ENCODE measurements at places on chromosomes 12 and 14. TPM values are rescaled to one million over a fixed set of nuclear protein-coding genes. Genes with fewer than 3 reads are reported as not detected.

GRCh38 chr14:102195446-102195845 is 55.7 kb downstream of the WDR20 start:
- DNase-seq: no peak

GRCh38 chr12:8914716-8915526 is 612 bp downstream of the PHC1 start:
- peak; percentile 26 for DNase-seq

DNA sequence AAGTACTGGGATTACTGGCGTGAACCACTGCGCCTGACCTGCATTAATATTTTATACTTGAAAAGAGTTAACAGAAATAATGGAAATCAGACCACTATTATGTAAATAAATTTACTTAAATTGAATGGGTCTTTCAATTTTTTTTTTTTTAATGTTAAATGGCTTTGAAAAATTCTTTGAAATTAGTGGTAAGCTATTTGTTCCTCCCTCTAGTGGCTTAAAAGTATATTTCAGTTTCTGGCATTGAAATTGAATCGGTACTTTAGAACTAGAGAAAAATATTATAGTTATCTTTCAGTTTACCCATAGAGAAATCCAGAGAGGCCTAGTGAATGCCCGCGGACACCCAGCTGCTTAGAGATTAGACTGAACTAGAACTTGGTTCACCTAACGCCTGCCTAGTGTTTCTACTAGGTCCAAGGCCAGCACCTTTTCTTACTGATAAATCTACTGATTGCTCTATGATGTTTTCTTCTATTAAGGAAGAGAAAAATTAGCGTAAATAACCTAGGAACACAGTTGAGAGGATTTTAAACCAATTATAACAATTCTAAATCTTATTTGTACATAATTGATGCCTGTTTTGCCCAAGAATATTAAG is 106.5 kb downstream of the EML1 start:
- DNase-seq: peak; percentile 13

DNA sequence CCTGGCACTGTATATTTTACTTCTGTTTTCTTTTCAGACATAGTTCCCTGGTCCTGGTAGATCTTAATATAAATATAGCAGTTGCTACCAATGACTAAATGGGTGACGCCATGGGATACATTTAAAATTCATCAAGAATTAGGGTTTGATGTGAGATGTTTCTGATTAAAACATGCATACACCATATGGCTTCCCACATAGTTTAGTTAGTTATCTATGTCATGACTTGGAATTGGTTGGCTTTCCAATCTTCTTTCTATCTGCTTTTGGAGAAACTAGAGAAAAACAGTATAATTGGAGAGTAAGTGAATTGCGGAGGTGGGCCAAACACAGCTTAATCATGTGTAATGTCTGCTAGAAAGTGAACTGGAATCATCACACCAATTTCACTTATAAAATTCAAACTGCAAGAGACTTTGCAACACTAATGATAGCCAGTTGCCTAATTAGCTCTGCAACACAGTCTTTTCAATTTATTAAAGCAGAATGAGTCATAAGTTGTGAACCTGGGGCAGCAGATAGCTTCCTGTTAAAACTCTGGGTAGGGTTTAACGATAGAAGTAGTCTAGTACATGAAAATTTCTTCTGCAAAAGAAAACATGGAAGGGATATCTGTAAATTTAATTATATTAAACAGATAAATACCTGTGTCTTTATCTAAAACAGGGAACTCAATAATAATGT is 295.2 kb downstream of the SLC16A7 start:
- no peak for DNase-seq

- DNase-seq: peak; percentile 71
These were observed 30.4 kb downstream of the FRS2 start for GRCh38 chr12:69500631-69501030.

DNA sequence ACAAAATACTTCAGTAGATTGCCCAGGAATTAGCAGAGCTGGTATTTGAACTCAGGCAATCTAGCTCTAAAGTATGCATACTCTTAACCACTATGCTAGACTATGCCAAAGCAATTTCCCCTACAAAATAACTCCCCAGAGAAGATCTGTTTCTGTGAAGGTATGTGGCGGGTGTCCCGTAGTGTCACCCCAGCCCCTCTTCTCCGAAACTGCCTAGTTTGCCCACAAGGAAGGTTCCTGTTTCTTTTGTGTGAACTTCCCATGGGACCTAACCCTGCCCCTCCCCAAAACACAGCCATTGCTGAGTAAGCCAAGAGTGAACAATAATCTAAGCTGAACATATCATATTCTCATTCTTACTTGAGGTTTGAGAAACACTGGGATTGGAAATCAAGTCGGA is 15.5 kb upstream of the RAP1B start:
- DNase-seq: no peak

- no peak for DNase-seq
These were observed 115.7 kb downstream of the RFLNA start for GRCh38 chr12:124410354-124411175.

DNA sequence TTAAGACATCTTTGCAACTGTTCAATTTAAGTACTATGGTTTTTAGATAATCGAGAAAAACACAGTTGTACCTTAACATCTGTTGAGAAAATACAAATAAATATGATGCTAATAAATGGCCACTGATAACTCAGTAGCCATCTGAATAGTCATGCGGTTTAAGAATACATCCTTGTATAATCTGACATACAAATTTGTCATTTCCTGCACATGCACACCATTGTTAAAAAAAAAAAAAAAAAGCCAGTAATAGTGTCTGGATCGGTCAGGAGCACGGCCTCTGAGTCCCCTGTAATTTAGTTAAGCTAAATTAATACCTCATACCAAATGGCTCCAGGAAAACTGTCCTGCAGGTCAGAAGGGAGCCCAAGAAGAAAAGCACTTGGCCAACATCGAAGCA is 16.8 kb downstream of the RFC5 start:
- no peak for DNase-seq

- DNase-seq: no peak
These were observed 6.7 kb upstream of the CLEC7A start for GRCh38 chr12:10136637-10137205.

DNA sequence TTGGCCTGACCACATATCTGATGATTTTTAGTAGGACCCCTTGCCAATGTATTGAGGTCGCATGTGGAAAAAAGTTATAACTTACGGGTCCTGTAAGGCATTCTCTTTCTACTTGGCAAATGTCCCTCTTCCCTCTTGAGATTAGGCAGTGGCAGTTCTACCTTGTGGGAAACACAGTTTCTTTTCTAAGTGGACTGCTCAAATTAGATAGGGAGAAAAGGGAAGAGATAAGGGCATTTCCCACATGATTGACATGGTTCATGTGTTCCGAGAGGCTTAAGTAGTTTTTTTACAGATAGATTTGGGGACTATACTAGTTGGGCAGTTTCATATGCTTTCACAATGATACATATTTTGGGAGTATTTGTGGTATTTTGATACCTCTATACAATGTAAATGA is 154.7 kb downstream of the FBXL14 start:
- no peak for DNase-seq

Gene SYT1
- 0.51 TPM for total RNA-seq

Gene CHGA
- not detected for total RNA-seq

Gene MGAT2
- 60.4 TPM for total RNA-seq

Gene SRRM4
- not detected for total RNA-seq

Gene AEBP2
- total RNA-seq: 27.2 TPM

All from fibroblast of lung (primary cell).